ENCODE measurements at places on chromosomes 2 and 18. TPM values are rescaled to one million over a fixed set of nuclear protein-coding genes. Genes with fewer than 3 reads are reported as not detected.

The ACVR2A gene
- total RNA-seq, result 1.7 TPM

The CNGA3 gene
- total RNA-seq, result not detected

GRCh38 chr2:229815858-229816257, 101.5 kb upstream of the DNER start:
- peaks cover 26% of the 10 kb centered on the region for H3K36me3 ChIP-seq
- H3K27me3 ChIP-seq, result no peaks in the 10 kb centered on the region
- H3K27ac ChIP-seq, result no peak overlapping the region
- no peaks in the 10 kb centered on the region for H3K4me1 ChIP-seq

- no peak overlapping the region for H3K4me3 ChIP-seq
- H3K27me3 ChIP-seq, result no peaks in the 10 kb centered on the region
- H3K4me1 ChIP-seq, result no peaks in the 10 kb centered on the region
- no peak for DNase-seq
- H3K36me3 ChIP-seq, result peaks cover 59% of the 10 kb centered on the region
These were observed 32.6 kb downstream of the HYCC2 start for GRCh38 chr2:201038855-201039254.

DNA sequence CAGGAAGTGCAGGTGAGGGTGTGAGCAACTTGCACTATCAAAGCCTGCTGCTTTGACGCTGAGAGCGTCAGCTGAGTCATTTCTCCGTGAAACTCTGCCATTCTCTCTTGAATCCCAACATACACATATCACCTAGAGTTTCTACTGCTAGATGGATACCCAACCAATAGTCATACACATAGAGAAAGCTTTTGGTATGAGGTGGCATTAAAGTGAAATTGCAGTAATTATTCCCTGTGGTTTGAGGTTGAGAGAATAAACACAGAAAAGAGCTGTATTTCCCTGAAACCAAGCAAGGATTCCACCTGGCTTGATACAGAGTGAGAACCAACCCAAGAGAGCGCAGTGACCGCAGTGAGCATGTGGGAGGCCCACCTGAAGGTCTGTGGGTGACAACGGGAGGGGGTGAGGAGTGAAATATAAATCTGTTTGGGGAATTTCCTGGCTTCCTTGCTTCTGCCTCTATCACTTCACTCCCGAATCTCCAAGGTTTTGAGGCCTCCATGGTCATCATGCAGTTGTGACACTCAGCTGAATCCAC, 28.8 kb upstream of the TMEM18 start:
- peaks cover 12% of the 10 kb centered on the region for H3K27me3 ChIP-seq
- no peak overlapping the region for H3K4me3 ChIP-seq
- no peak overlapping the region for H3K27ac ChIP-seq
- no peak for DNase-seq
- peaks cover 2% of the 10 kb centered on the region for H3K4me1 ChIP-seq

DNA sequence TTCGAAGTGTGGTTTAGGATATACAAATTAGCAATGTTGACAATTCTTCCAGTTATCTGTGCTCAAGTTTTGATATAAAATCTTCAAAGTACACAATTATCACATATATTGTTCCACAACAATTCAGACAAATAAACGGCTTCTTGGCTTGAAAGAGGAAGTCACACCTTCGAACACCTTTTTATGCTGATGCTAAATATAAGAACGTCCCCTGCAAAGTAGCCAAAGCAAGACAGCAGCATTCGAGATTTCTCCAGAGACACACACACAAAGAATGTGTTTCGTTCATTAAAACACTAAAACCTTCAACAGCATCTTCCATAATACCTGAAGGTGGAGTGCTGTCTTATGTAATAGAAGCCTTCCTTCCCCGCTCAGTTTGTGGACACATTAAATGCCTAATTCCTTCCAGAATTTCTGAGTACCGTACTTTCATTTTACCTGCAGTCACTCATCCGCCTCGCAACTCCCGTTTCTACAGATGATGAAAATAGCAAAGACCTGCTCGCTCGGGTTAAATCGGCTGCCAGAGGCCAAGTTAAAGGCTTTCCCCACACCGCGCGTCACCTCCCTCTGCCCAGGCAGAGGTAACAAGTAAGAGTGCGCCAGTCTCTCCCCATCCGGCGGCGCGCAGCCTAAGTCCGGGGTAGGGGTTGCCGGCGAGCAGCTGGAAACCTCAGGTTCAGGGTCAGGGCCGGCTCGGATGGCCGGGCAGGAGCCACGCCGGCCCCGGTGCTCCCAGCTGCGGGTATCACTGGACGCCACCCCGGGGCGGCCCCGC, 847 bp downstream of the SERPINE2 start:
- H3K4me1 ChIP-seq, result peaks cover 36% of the 10 kb centered on the region
- peak; percentile 65 for DNase-seq
- peaks cover 35% of the 10 kb centered on the region for H3K27me3 ChIP-seq
- H3K4me3 ChIP-seq, result peak overlapping the region; percentile 84
- peaks cover 2% of the 10 kb centered on the region for H3K36me3 ChIP-seq

GRCh38 chr2:196268538-196269338, 97.4 kb upstream of the STK17B start:
- H3K4me1 ChIP-seq, result peaks cover 73% of the 10 kb centered on the region
- H3K27me3 ChIP-seq, result no peaks in the 10 kb centered on the region
- peak overlapping the region; percentile 80 for H3K27ac ChIP-seq

The MSH6 gene
- total RNA-seq, result 107 TPM

- no peaks in the 10 kb centered on the region for H3K4me1 ChIP-seq
- DNase-seq, result no peak
- H3K27ac ChIP-seq, result no peak overlapping the region
- no peak overlapping the region for H3K4me3 ChIP-seq
- peaks cover 2% of the 10 kb centered on the region for H3K27me3 ChIP-seq
These were observed 38.6 kb downstream of the ALPK2 start for GRCh38 chr18:58590254-58590653.

DNA sequence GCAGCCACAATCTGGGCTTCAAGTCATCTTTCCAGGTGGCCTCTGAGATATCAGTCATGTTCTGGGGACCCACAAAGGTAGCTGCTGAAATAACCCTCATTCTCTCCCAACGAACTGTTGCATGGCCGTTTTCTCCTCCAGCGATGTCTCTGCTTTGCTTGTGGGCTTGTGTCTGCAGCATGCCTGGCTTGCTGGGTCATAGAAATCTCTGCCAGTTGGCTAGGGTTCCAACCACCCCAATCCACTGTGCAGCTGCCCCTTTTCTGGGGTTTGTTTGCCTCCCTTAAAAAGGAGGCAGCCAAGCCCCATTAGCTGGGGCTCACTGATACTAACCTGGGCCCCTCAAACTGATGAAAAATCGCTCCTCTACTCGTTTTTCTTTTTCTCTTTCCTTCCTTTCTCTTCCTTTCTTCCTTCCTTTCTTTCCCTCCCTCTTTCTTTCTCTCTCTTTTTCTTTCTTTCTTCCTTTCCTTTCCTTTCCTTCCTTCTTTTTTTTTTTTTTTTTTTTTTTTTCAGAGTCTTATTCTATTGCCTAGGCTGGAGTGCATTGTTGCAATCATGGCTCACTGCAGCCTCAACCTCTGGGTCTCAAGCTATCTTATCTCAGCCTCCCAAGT, 680.0 kb downstream of the EPHA4 start:
- DNase-seq, result no peak
- no peak overlapping the region for H3K27ac ChIP-seq
- no peaks in the 10 kb centered on the region for H3K27me3 ChIP-seq
- H3K4me1 ChIP-seq, result no peaks in the 10 kb centered on the region
- no peak overlapping the region for H3K4me3 ChIP-seq

The SGPP2 gene
- total RNA-seq, result 0.11 TPM

- no peaks in the 10 kb centered on the region for H3K4me1 ChIP-seq
- no peak for DNase-seq
- no peak overlapping the region for H3K4me3 ChIP-seq
- H3K36me3 ChIP-seq, result no peaks in the 10 kb centered on the region
These were observed 292.1 kb downstream of the SLC4A3 start for GRCh38 chr2:219919506-219919905.

Measured in activated CD8-positive, alpha-beta T cell treated with anti-CD3 and anti-CD28 coated beads, Interleukin-2, amount 10 ng/mL, durations not matched to agents 7 days and 5 days (primary cell).